Posterior cingulate gyrus (tissue), 11 donors: ENCODE measurements at places on chromosomes 13 and 19.

- no peak for DNase-seq
These were observed 7.0 kb upstream of the MAMSTR start for GRCh38 chr19:48726556-48726955.

DNA sequence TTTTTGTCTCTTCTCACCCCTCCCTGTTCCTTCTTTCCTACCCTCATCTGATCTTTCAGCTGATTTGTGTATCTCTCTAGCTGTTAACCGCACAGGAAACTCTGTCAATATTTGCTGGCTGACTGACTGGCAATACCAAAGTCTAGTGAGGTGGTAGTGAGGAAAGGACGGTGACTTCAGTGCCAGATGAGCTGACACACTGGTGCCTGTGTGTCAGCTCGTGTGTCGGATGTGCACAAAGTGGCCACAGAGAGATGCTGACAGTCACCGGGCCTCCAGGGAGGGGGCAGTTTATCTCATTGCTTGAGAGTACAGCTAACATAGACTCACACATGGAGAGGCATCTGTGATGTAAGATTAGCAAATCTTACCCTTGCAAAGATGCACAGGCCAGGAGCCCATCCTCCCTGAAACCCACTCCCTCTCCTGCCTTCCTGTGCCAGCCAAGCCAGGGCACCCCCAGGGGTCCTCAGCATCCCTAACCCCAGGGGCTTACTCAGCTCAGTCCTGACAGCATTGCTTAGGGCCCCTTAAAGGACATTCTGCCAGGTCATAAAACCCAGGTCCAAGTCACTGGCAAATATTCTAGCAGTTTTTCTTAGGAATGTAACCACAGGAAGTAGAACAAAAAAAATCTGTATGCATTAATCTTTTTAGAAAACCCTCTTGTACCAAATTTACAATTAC lies 80.2 kb downstream of the SHISA2 start:
- no peak for DNase-seq

DNA sequence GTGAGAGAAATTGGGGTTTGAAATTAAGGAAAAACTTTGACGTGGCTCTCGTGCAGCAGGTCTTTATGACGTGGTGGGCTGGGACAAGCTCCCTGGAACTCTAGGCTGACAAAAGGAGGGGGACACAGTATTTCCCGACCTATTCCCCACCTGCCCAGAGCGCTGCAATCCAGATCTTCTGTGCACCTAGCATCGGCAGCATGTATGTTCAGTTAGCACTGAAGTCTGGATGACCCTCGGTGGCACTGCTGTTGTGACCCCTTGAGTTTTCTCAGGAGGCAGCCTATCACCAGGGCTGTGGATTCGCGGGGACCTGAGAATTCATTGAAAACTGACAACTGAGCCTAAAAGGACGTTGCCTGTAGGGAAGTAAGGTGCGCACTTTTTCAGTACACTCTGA lies 9.1 kb upstream of the ZNF536 start:
- DNase-seq: peak; percentile 42

DNA sequence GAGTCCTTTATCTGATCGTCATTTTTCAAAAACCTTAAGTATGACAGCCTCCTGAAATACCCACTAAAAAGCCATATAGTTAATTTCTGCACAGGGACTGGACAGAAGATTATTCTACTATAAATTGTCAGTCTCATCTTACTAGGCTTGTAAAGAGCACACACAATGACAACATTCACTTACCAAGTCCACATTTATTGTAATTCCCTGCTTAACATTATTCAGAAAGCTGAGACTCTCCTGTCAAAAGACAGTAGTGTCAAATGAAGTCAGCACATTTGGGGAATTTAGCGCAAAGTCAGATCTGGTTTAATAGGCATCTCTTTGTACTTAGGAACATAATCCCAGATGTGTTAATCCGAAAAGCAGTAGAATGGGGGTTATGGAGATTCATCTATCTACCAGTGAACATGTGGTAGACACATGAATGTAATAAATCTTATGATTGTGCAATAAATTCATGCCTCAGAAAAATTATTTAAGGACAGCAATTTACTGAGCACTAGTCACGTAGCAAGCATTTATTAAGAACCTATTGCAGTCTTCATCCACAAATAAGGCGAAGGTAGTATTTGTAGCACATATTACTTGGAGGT lies 224.6 kb upstream of the GPC6 start:
- DNase-seq: no peak

DNA sequence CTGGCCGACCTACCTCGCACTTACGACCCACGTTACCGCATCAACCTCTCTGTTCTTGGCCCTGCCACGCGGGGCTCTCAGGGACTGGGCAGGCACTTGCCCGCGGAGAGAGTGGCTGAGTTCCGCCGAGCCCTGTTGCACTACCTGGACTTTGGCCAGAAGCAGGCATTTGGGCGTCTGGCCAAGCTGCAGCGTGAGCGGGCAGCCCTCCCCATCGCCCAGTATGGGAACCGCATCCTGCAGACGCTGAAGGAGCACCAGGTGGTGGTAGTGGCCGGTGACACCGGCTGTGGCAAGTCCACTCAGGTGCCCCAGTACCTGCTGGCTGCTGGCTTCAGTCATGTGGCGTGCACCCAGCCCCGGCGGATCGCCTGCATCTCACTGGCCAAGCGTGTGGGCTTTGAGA lies 4.2 kb downstream of the DHX34 start:
- no peak for DNase-seq

GRCh38 chr13:97313551-97314260 lies 91.6 kb downstream of the MBNL2 start:
- DNase-seq: no peak
